ENCODE measurements at places on chromosomes 7 and 10.

GRCh38 chr7:73971322-73971703 lies 56.7 kb upstream of the ELN start:
- DNase-seq = no peak

GRCh38 chr10:73097305-73097670 lies 622 bp upstream of the P4HA1 start:
- DNase-seq = no peak

DNA sequence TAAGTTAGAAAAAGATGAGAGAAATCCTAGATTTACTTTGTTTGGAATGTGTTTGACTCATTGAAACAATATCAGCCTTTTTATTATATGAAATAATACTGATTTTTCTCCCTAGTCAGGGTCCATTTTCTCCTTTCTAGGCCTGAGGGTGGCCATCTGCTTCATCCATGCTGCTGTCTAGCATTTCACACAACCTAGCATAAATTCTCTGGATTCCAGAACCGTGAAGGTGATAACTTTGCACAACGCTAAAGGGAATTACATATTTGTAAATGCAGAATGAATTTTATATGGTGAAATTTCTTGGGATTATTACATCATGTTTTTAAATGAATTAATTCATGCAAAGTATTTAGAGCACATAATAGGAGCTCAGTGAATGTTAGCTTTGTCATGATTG lies 505.1 kb downstream of the INHBA start:
- DNase-seq = no peak

DNA sequence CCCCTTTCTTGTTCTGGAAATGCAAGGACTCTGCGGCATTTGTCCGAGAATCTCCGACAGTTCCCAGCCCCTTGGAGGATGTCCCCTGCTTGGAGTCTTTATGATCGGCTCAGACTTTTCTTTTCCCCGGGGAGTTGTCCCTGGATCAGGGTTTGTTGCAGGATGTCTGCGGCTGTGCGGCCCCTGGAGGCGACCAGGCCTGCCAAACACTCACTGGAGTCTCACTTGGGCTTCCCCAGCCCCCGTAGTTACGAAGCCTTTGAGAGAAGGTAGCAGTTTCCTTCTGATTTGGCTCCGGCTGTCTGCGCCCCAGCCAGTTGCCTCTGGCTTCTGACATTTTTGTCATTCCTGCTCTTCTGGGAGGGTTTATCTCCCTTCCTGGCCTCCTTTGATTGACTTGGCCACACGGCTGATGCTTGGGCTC lies 16.1 kb downstream of the COL26A1 start:
- no peak for DNase-seq

DNA sequence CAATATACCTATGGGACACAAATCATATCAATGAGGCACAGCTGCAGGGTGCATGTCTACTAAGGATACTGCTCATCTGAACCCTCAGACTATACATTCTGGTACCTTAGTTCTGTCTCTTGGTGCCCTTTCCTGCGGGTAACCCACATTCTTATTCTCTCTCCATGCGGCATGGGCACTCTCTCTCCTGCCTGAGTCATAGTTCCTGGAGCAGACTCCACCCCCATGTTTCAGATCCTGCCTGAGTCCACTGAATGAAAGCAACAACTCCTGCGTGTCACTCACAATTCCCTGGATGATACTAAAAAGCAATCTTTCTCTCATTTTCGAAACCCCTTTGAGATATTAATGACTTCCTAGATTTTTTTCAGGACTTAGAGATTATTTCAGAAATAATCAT lies 653.1 kb upstream of the C7orf33 start:
- DNase-seq = no peak

- no peak for DNase-seq
Observed at GRCh38 chr7:27096768-27097514, 1.1 kb upstream of the HOXA1 start.

- DNase-seq = no peak
Observed at GRCh38 chr10:38093816-38094157, 350 bp upstream of the ZNF37A start.

- DNase-seq = no peak
Observed at GRCh38 chr7:46033592-46033991, 112.5 kb upstream of the IGFBP3 start.

GRCh38 chr7:67692425-67692824 lies 695.8 kb downstream of the TYW1 start:
- no peak for DNase-seq

- no peak for DNase-seq
Observed at GRCh38 chr10:49664842-49665355, 14.6 kb upstream of the C10orf53 start.
